Hair follicular keratinocyte (primary cell): ENCODE measurements at places on chromosomes 2 and 18. TPM values are rescaled to one million over a fixed set of nuclear protein-coding genes. Genes with fewer than 3 reads are reported as not detected.

BOLL gene
- total RNA-seq, result not detected in 2 replicates

REG1B gene
- not detected in 2 replicates for total RNA-seq

PLEKHA3 gene
- 2.0 and 2.1 TPM in 2 replicates for total RNA-seq

ADAM17 gene
- 22.2 and 26.2 TPM in 2 replicates for total RNA-seq

MAP3K19 gene
- total RNA-seq, result not detected in 2 replicates

ASAP2 gene
- total RNA-seq, result 32.0 and 55.7 TPM in 2 replicates

PROKR1 gene
- total RNA-seq, result not detected in 2 replicates

ST8SIA3 gene
- total RNA-seq, result not detected in 2 replicates

DCC gene
- not detected in 2 replicates for total RNA-seq

KCNG2 gene
- total RNA-seq, result not detected in 2 replicates

CFAP65 gene
- total RNA-seq, result not detected in 2 replicates

SOX11 gene
- total RNA-seq, result 0.08 TPM in 1 of 2 replicates, not detected in the other

KCNE4 gene
- not detected in 2 replicates for total RNA-seq

ROCK2 gene
- total RNA-seq, result 14.1 and 17.2 TPM in 2 replicates

SATB2 gene
- total RNA-seq, result 0.30 and 0.78 TPM in 2 replicates

MAPK4 gene
- total RNA-seq, result not detected in 2 replicates

LPIN2 gene
- 2.7 and 4.1 TPM in 2 replicates for total RNA-seq

PFN4 gene
- 0.39 TPM in 1 of 2 replicates, not detected in the other for total RNA-seq

IL36B gene
- total RNA-seq, result not detected in 2 replicates

OSR1 gene
- total RNA-seq, result 4.5 and 8.1 TPM in 2 replicates

RNF125 gene
- 1.5 and 2.7 TPM in 2 replicates for total RNA-seq

ALLC gene
- total RNA-seq, result not detected in 2 replicates

ANKRD30BL gene
- not detected in 2 replicates for total RNA-seq

CD8B2 gene
- not detected in 2 replicates for total RNA-seq

AQP4 gene
- total RNA-seq, result not detected in 2 replicates
